ENCODE measurements at places on chromosomes 2 and 18.

DNA sequence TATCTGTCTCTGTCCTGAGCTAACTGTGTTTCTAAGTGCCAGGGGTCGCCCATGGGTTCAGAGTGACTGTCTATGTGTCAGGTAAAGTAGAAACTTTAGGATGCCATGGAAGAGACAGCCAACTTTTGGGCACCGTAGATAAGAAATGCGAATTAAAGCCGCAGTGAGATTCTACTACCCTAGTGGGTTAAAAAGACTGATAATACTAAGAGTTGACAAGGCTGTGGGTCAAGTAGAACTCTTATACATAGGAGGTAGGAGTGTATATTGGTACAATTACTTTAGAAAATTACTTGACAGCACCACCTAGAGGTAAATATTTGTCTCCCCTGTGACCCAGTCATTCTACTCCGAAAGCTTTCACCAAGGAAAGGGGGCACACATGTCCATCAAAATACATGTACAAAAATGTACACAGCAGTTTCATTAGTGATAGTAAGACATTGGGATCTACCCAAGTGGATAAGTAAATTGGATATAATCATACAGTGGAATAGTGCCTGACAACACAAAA is 371.3 kb downstream of the SLC4A3 start:
- no peak for DNase-seq

- DNase-seq, result no peak
These were observed 53.4 kb downstream of the CHN1 start for GRCh38 chr2:174951745-174952144.

- no peak for DNase-seq
These were observed 680 bp downstream of the TTN start for GRCh38 chr2:178806543-178806942.

GRCh38 chr18:46095532-46095931 is 2.6 kb downstream of the ATP5F1A start:
- no peak for DNase-seq

DNA sequence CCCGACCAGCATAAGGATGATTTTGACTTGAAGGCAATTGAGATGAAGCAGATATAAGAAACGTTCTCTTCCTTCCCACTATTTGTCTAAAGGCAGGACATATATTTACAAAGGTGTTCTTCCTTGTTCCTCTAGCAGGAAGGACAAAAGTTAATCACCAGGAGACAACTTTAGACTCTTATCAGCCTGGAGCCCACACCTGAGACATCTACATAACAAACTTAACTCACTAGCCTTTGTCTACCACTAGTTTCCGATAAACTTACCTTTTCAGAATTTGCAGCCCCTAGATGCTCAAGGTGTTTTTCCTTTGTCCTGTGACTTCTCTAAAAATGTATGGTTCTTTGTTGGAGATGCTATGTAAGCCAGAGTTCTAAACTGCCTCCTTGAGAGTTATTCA is 1047.8 kb upstream of the NXPH2 start:
- no peak for DNase-seq

DNA sequence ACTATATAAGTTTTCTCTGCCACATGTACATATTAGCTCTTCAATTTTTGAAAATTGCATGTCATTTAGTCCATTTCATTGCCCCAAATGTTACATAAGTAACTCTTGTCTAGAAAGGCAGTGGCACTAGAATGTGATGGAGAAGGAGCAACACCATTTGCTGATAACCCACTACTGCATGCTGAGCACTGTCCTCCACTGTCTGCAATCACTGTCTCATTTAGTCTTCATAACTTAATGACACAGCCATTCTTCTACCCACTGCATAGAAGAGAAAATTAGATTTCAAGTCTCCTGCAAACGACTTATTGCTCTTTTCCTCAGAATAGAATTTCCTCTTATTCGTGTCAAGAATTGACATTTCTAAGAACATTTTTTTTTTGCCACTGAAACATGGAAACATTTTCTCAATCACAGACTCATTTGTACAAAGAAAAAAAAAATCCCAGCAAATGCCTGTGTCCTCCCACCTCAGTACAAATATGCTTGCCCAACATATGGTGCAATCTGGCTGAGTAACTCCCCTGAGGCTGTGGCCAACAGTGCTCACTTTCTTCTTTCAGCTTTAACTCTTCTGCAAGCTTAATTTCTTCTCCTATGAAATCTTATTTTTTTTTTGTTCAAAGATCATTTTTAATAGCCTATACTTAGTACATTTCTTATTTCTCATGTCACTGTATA is 768.6 kb upstream of the HS6ST1 start:
- no peak for DNase-seq

Measured in esophagus squamous epithelium (tissue), 5 donors.